GM04504 (cell line): ENCODE measurements at places on chromosomes 5 and 9.

DNA sequence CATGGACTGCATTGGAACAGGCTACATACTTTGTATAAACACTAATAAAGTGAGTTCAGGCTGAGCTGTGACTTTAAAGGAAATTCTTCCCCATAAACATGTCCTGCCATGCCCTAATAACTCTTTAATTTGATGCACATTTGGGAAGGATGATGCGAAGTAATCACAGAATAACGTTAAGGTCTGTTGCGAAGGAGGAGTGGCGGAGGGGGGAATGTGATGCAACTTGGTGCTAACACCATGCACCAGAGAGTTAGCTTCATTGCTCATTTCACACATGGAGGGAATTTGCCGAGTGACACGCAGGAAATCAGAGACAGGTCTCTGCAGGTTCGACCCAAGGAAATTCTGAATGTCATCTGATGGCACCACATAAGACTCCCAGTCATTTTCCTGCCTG, 32.9 kb downstream of the SLIT3 start:
- peak; percentile 87 for DNase-seq

- DNase-seq, result no peak
Observed at GRCh38 chr5:151065609-151066008, 15.2 kb downstream of the TNIP1 start.

GRCh38 chr5:95615164-95615467, 4.8 kb upstream of the GPR150 start:
- DNase-seq, result no peak

DNA sequence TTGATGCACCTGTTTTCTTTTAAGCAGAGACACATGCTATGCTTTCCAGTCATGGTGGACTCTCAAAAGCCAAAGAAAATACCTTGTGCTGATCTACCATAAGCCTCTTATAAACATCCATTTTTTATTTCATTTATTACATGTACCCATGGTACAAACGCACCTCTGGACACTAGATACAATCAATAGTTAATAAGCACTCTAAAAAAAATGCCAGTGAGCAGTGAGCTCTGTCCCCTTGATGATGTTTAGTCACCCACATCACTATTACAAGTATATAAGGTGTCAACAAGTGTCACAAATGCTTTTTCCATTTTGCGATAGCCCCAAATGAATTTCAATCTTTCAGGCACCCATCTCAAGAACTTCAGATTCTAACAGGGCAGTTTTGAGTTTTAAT, 5.9 kb downstream of the KLF4 start:
- DNase-seq, result no peak

- DNase-seq, result no peak
Observed at GRCh38 chr5:68217047-68217355, 1.4 kb downstream of the PIK3R1 start.

- no peak for DNase-seq
Observed at GRCh38 chr5:112532654-112533360, 113.7 kb upstream of the EPB41L4A start.

DNA sequence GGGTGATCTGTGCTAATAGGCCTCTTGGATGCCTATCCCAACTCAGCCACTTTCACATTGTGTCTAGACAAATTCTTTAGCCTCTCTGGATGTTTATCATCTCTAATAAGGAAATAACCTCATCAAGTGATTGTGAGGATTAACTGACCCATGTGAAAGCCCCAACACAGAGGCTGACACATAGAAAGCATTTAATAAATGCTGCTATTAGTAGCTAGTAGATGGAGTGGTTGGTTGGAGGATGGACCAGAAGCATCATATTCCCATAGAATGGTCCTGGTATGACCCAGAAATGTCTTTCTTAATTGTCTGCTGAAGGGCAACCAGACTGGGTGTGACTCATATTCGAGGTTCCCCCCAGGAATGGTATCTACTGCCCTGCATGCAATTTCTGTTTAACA, 124.4 kb downstream of the PIK3R1 start:
- no peak for DNase-seq

DNA sequence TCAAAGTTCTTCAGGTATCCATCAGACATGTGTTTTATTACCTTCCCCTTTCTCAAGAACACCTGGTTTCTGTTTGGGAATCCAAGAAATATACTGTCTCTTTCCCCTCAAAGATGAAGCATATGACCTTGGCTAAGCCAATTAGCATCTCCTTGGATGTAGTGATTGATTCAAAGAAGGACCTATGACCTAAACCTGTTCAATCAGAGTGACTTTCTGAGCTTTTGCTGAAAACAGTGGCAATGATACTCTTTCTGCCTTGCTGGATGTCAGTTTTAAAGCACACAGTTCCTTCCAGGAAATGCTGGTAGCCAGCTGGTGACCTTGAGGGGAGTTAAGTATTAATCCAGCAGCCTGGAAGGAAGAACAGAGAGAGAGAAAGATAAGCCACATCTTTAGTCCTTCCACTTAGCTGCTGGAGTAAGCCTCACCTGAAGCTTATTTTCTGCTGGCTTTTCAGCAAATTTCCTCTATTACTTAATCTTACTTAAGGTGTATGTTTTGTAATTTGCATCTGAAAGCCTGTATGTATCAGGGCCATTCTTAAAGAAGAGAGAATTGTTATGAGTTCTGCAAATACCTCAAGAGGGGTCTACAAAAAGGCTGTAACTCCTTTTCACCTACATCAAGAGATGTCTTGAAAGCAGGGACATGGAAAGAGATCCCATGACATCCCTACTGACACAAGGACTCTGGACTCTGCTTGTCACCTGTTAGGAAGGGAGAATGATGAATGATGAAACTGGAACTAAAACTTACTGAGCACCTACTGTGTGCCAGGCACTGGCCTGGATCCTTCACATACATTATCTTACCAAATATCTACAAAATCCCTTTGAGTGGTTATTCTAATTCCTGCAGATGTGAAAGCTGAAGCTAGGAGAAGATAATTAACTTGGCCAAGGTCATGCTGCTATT, 35.2 kb upstream of the PIK3R1 start:
- DNase-seq, result no peak

- peak; percentile 35 for DNase-seq
Observed at GRCh38 chr9:110537841-110538646, 41.5 kb downstream of the SVEP1 start.

DNA sequence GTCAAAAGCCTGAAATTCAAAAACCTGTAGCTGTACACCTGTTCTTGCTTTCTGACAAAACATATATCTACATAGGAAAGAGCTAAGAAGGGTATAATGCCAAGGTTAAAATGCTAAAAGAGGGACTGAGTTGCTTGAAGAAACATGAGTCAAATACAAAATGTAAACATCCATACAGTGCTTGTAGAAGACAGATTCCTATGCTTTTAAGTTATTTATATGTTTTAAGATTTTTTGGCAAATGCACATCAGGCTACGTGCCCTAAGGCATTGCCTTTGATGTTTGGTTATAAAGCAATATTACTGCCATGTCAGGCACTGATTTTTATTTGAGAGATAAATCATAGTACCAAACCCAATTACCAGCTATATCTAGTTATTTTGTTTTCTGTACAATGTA, 269.0 kb downstream of the EDIL3 start:
- DNase-seq, result no peak

GRCh38 chr5:946720-947625, 54.3 kb downstream of the TRIP13 start:
- DNase-seq, result no peak

- no peak for DNase-seq
Observed at GRCh38 chr5:180090769-180091546, 19.4 kb upstream of the RNF130 start.

DNA sequence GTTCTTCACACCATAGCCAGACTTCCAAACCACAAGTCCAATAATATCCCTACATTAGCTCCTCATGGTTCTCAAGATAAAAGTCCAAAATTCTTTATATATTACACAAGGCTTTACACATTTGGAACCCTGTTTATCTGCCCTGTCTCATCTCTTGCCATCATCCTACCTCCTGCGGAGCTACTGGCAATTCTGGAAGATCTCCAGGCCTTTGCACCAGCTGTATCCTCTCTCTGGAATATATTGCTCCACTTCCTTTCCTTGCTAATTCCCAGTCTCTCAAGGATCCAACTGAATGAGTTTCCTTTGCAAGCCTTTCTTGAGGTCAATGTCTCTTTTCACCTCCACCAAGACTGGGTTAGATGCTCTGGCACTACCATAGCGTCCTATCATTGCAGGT, 41.3 kb upstream of the MIER3 start:
- no peak for DNase-seq

- DNase-seq, result peak; percentile 68
Observed at GRCh38 chr5:57298985-57299491, 125.2 kb downstream of the GPBP1 start.

GRCh38 chr5:151499501-151500035, 52.2 kb downstream of the SLC36A1 start:
- DNase-seq, result no peak

GRCh38 chr5:52774005-52774410, 13.7 kb upstream of the ITGA1 start:
- no peak for DNase-seq

DNA sequence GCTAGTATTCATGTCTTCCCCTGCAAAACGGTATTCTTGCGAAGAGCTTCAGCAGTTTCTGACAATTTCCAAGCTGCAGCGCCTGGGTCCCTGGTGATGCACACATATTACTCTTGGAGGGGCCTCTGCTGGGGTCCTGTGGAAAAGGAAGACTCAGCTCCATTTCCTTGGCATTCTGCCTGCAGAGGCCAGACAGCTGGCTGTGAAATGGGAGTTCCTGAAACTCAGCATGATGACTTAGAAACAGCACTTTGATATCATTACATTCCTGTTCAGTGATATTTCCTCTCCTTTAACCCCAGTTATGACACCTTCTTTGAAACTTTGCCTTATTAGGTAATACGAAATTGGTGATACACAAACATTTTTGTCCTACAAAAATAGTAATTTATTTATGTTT, 98.5 kb downstream of the APBA1 start:
- DNase-seq, result no peak

GRCh38 chr5:34535433-34535832, 120.7 kb upstream of the RAI14 start:
- no peak for DNase-seq

GRCh38 chr9:76136986-76137385, 246.5 kb downstream of the PCSK5 start:
- no peak for DNase-seq

- DNase-seq, result no peak
Observed at GRCh38 chr5:88172847-88173758, 95.5 kb downstream of the TMEM161B start.

DNA sequence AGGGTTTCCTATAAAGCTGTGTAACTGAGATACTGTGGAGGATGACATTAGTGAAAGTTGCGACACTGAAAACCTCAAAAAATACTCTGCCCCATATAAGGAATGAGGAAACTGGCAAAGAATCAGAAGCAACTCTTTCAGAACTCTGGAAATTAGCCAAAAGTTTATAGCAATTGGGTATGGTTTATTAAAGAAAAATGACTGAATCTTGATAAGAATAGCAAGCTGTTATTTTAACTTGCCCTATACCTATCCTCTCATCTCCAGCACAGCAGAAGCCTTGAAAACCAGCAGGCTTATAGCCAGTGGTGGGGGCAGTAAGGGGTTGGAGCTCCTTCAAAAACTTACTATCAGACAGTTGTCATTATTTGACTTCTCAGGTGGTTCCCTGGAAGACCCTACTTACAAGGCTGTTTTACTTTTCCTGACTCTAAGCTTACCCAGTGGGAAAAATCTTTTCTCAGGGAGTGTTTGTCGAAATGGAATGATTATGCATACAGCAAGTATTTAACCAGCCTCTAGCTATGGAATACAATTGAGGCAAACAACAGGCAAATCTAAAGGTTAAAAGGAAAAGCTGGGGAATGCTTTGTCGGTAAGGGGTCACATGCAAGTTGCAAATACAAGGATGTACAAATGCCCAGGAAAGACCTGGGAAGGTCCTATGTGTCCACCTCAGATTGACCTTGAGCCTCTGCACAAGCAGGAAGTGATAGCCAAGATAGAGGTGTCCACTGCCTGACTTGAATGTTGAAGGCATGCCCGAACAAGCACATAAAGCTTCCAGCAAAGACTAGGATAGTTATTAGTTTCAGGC, 21.0 kb upstream of the FAM151B start:
- no peak for DNase-seq

- DNase-seq, result no peak
Observed at GRCh38 chr5:373710-374602, 52.4 kb downstream of the AHRR start.

DNA sequence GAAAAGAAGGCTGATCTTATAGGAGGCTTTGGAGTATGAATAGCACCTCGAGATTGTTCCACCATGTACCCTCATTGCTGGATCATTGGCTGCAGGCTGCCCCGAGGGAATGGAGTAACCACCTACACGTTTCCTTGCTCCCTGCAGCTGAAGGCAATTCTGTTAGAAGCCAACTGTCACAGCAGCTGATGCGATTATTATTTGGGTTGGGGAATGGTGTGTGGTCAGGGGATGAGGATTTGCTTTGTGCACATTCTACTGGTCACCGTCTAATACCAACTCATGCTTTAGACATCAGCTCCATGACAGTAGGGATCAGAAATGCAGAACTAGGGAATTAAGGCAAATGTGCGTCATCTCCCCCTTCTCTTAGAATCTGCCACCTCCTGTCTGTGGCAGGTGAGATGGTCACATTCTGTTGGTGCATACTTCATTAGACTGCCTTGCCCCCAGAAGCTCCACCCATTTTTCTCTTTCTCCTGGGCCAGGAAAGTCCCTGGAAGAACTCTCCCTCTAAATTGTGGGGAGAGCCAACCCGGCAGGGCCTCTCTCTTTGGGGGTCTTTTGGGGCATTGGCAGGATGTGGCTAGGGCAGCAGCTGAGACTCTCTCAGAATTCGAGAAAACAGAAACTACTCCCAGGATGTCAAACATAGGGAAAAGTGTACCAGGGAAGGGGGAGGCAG, 32.8 kb downstream of the NEUROG1 start:
- DNase-seq, result no peak

DNA sequence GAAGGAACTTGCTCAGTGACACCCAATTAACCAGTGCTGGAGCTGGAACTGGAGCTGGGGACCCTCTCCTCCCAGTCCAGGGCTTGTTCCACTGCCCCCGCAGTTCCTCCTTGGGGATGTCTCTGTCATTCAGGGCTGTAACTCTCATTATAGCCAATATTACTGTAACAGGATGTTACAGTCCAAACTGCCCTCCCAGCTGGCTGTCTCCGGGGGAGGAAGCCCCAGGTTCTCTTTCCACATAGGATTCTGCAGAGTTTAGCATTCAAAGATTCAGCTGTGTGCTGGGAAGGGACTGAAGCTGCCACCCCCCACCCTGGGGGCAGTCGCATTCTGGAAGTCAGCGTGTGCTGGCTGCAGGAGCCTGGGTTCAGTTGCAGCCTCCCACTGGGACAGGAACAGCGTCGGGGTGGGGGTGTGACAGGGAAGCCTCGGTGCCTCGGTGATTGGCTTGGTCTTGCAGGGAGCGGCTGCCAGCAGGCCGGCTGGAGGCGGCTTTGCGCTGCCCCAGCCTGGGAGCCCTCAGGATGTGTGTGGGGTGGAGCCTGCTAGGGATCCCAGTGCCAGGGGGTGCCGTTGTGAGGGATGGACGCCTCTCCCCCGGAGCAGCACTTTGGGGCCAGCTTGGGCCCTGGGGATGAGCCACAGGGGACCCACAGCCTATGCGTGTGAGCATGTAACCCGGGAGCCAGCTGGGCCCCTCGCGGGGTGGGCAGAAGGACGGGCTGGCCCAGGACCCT, 101.1 kb downstream of the RGS3 start:
- DNase-seq, result no peak

- peak; percentile 67 for DNase-seq
Observed at GRCh38 chr5:142426129-142427014, 101.6 kb upstream of the SPRY4 start.
